Fibroblast of lung (primary cell): ENCODE measurements at places on chromosomes 7 and 10. TPM values are rescaled to one million over a fixed set of nuclear protein-coding genes. Genes with fewer than 3 reads are reported as not detected.

The HDAC9 gene
- total RNA-seq: 3.6 and 7.9 TPM in 2 replicates

The NXPH1 gene
- not detected in 2 replicates for total RNA-seq

The HABP2 gene
- total RNA-seq: not detected in 2 replicates

The ZNF467 gene
- 1.0 and 1.3 TPM in 2 replicates for total RNA-seq

- no peak overlapping the region for H3K27ac ChIP-seq
- peak; percentile 71 for DNase-seq
- H3K4me3 ChIP-seq: no peak overlapping the region
- H3K4me1 ChIP-seq: peaks cover 2% of the 10 kb centered on the region
- H3K27me3 ChIP-seq: no peaks in the 10 kb centered on the region
Observed at GRCh38 chr10:29669149-29669548, 34.4 kb upstream of the SVIL start.

GRCh38 chr7:44618753-44619152, 12.3 kb downstream of the OGDH start:
- H3K4me1 ChIP-seq: peaks cover 15% of the 10 kb centered on the region
- H3K27ac ChIP-seq: no peak overlapping the region
- no peak for DNase-seq
- H3K36me3 ChIP-seq: peaks cover 4% of the 10 kb centered on the region

DNA sequence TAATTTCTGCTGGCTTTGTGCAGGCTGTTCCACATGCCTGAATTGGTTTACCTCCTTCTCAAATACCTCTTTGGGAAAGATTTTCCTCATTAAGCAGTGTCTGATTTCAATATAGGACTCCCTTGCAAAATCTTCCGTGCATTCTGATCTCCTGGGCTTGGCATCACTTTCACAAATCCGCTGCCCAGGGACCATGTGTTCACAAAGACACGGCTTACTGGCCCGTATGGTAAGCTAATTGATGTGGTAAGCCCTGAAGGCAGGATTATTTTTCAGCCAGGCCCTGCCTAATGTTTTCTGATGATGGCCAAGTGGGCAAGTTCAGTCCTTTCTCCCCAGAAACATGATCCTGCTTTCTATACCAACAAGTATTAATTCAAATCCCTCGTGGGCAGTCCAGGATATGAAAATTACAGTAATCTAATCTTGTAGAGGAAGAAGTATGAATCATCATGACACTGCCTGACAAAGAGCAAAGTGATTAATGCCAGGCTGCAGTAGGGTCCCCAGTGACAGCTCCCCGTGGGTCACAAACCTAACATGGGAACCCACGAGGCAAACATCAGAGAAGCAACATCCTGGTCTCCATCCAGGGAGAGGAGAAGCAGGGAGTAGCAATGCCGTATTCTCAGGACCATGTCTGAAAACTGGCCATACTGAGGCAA, 11.6 kb upstream of the SVIL start:
- peaks cover 33% of the 10 kb centered on the region for H3K4me1 ChIP-seq
- H3K4me3 ChIP-seq: no peak overlapping the region
- peak; percentile 73 for DNase-seq
- no peaks in the 10 kb centered on the region for H3K27me3 ChIP-seq

DNA sequence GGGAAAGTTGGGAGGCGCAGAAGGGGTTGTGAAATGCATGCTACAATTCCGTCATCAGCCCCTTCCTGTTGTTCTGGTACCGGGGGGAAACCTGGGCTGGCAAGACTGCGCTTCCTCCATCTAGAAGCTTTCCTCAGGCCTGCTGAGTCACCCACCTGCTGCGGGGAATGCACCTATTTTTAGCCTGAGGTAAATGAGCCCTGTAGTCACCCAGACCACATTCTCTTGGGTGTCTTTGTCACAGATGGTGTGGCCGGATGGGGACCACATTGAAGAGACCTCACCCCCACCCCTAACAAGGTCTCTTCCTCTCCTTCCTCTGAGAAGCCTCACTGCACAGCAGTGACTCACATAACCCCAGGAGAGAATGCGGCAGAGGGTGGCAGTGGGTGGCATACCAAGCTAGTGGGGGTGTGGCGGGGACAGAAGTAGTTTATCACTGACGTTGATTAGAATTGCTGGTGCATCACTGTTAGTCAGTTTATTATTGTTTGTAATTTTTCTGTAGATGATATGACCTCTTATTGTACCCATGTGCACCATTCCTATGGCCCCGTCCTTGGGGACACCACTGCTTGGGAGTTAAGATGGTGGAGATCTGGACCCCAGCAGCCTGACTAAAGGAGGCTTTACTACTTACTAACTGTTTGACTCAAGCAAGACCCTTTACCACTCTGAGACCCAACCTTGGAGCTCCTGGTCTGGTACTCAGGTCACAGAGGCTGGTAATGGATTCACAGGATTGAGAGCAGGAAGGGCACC, 83.0 kb upstream of the DUSP5 start:
- H3K36me3 ChIP-seq: no peaks in the 10 kb centered on the region
- peak; percentile 62 for DNase-seq
- H3K4me1 ChIP-seq: peaks cover 20% of the 10 kb centered on the region

DNA sequence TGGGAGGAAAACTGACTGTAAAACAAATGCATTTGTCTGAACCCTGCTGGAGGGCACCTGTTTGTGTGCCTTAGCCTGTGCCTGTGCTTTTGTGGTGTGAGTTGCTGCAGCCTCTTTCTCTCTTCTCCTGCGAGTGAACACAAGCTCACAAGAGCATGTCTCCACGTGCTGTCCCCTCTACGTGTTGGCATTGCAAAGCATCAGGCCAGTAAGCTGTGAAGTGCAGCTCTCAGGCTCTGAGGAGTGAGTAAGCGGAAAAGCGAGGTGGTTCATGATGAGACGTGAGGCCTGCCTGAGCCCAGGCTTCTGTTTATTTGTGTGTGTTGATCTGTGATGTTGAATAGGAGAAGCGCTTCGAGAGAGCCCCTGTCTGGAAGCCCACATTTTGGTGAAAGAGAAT, 85.6 kb upstream of the PDCD4 start:
- no peaks in the 10 kb centered on the region for H3K36me3 ChIP-seq
- peak; percentile 28 for DNase-seq
- no peak overlapping the region for H3K4me3 ChIP-seq
- no peak overlapping the region for H3K27ac ChIP-seq

DNA sequence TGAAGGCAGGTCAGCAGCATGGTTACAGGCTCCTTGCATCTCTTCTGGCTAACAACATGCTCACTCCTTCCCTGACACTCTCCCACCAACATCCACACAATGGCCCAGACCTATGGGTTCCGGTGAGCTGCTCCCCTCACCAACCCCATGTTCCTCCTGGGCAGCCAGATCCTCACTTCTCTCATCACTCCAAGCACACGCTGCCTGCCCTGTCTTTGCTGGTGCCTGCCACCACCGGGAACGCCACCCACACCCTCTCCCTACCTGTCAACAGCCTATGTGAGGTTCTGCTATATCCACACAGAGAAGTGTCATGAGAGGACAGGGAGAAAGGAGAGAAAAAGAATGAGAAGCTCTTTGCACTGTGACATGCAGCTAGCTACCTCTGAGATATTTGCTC, 14.6 kb downstream of the PARP12 start:
- H3K27me3 ChIP-seq: no peaks in the 10 kb centered on the region
- no peak overlapping the region for H3K4me3 ChIP-seq
- no peaks in the 10 kb centered on the region for H3K4me1 ChIP-seq
- no peak for DNase-seq

GRCh38 chr10:122338609-122339441, 35.7 kb upstream of the PLEKHA1 start:
- DNase-seq: no peak
- H3K4me3 ChIP-seq: no peak overlapping the region
- H3K36me3 ChIP-seq: no peaks in the 10 kb centered on the region
- H3K4me1 ChIP-seq: no peaks in the 10 kb centered on the region
